AG09319 (cell line): ENCODE measurements at places on chromosomes 16 and 17.
A peak's percentile ranks its signal among the peaks of the same experiment; 100 is the strongest.

GRCh38 chr17:66859353-66859752, 24.4 kb downstream of the CACNG5 start:
- DNase-seq, result no peak

DNA sequence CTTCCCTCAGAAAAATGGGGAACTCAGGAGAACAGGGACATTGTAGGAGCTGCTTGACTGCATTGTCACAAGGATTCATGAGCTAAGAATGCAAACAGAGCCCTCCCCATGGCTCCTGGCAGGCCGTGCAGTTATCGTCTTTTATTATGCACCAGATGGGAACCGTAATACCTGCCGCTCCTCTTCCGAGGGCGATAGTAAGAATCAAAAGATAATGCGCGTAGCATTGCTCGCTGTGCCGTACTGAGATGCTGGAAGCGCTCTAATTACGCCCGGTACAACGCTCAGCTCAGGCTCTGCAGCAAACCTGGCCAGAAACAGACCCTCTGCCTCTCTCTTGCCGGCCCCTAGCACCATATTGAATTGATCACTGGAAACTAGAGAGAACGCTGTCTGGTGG, 87.1 kb upstream of the PLCG2 start:
- no peak for DNase-seq

DNA sequence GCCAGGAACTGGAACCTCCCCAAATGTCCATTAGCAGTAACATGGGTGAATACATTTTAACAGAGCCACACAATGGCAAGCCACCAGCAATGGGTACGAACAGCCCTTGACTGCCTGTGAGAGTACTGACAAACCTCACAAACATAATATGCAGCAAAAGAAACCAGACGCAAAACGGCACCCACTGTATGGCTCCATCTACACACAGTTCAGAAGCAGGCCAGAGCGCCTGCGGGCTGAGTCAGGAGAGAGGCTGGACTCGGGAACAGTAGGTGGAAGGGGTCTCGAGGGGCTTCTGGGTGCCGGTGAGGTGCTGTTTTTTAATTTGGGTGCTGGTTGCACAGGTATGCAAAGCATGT, 77.4 kb upstream of the TOB1 start:
- DNase-seq, result no peak

DNA sequence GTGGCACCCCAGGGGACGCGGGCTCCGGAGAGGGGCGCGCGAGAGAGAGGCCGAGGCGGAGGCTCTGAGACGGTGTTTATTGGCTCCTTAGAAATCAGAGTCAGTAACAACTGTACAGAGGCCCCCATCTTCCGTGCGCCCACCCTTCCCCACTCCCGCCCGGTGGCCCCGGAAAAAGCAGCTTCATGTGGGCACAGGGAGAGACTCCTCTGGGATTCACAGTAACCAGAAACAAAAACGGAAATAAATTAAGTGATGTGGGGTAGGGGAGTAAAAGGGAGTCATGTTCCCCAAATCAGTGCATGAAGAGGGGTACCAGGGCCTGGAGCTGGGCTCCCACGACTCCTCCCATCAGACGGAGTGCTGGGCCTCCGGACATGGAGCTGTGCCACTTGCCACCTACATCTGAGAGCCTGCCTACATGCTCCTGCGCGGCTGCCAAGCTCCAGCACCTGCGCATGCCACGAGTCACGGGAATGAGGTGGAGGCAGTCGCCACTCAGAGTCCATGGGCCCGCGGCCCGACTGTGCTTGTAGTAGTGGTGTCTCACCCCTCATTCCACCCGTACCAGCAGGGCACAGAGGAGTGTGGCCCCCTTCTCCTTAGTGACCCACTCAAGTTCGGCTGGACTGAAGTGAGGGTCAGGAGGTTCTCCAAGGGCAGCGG, 543 bp upstream of the GPS2 start:
- no peak for DNase-seq

GRCh38 chr16:825341-826061, 25.0 kb upstream of the GNG13 start:
- no peak for DNase-seq

GRCh38 chr16:56607109-56607618, 1.2 kb upstream of the MT2A start:
- peak; percentile 90 for DNase-seq

- DNase-seq, result no peak
Measured at GRCh38 chr16:84196727-84197394, 5.9 kb downstream of the ADAD2 start.

GRCh38 chr17:43226393-43226792, 2.0 kb downstream of the CCDC200 start:
- DNase-seq, result no peak

- no peak for DNase-seq
Measured at GRCh38 chr16:68743664-68744063, 6.6 kb downstream of the CDH1 start.

DNA sequence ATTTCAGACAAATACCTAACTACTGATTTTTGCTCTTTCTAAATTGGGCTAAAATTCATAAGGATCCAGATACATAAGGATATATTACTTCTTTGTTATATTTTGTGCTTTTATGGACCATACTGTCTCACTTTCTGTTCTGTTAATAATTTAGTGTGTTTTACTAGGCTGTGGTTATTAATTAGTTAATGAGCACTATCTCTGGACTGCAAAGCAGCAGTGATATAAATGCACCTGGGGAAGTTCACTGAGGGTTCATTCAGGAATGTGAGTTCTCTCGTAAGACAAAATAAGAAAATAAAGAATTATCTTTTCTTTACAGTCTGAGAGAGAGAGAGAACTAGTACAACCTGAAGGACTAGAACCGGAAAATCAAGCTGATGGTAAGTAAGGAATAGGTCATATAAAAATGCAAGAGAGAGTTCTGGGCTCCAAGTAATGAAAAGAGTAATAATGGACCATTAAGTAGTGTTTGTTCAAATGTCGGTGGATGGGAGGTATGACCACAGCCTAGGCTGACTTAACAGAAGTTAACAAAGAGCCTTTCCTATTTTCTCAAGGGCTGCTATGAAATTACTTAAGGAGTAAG, 55.6 kb downstream of the IKZF3 start:
- DNase-seq, result no peak

- no peak for DNase-seq
Measured at GRCh38 chr17:27352448-27353032, 58.6 kb downstream of the WSB1 start.

DNA sequence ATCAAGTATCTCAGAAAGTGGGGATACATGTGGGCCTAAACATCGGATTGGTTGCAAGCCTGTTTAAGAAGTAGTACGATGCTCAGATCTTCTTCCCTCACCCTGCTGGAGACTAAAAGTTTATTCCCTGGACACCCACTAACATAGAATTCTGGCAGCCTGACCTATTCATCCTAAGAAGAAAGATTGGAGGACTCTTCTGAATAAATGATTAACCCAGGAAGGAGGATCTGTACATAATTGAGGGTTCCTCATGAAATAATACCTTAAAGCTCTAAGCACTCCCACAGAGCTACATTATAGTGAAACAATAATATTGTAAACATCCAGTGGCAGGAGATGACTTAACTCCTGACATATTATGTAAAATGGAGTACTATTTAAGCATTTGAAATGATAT, 111.7 kb downstream of the NLK start:
- no peak for DNase-seq

DNA sequence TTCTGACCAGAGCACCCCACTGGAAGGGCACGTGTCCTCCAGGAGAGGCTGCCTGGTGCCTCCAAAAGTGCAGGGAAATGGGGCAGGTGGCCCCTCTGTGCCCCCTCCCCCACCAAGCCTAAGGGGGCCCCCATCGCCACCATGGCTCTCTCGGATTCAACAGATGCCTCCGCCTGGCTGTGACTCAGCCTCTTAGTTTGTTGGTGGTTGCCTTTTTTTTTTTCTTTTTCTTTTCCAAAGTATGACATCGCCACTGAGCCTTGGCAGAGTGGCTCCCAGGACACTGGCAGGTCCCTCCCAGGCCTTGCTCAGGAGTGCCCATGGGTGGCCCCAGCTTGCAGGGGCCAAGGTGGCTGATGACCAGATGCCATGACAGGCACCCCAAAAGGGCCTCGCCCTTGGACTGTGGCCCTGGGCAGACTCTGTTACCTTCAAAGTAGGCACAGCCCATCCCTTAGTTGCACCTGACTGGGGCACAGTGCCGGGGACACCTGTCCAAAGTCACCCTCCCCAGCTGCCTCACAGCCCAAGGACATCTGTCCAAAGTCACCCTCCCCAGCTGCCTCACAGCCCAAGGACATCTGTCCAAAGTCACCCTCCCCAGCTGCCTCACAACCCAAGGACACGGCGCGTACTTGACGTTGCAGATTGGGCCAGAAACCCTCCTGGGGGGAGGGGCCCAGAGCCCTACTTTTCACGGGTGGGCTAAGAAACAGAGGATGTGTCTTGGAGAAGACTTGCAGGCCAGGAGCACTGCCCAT, 29.6 kb downstream of the NPTX1 start:
- no peak for DNase-seq

GRCh38 chr17:82750241-82750908, 1.5 kb upstream of the TBCD start:
- DNase-seq, result no peak

- no peak for DNase-seq
Measured at GRCh38 chr17:4648741-4649140, 7.3 kb upstream of the ALOX15 start.

DNA sequence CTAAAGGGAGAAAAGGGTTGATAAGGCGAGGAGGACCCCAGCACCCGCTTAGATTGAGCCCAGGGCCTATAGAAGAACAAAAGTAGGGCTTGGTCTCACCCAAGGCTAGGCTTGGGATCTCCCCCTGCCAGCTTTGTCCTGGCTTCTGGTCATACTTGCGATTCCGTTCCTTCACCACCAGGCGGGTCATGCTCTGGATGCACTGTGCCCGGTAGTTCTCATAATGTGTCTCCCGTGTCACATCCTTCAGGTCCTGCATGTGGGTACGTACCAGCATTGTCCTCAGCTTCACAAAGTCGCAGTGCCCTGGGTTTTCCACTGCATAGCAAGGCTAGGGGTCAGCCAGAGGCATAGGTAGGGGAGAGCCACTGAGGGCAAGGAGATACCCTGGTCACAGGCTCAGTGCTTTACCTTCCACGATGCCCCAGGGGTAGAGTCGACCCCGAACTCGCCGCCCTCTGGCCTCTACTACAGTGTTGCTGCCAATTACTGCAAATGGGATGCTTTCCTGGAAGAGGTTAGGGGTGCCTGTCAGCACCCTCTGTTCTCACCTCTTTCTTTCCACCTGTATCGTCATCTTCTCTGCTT, 6.5 kb upstream of the MTMR4 start:
- no peak for DNase-seq

DNA sequence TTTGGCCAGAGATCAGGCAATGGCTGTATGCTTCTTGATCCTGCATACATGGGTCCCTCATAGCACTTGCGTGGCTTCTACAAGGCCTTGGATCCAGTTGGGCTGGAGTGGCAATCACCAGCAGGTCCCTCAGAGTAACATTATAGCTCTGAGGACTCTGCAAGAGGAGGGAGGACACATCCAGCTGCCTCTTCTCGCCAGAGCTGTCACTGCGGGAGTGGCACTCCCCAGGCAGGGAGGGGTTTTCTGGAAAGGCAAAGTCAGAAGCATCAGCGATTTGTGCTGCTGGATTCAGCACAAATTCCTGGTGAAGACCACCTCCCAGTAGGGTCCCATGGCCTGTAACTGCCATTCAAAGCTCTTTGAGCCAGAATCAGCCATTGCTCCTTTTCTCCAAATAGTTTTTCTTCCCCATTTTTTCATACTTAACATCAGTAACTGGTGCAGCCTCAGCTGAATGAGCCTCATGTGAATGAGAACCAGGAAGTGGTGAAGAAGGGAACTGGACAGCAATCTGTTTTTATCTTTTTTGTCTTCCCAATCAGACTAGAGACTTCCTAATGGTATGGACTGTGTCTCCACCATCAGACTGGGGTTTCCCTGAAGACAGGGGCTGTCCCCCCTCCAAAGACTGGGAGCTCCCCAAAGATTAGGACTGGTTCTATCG, 40.6 kb upstream of the HOXB13 start:
- no peak for DNase-seq

DNA sequence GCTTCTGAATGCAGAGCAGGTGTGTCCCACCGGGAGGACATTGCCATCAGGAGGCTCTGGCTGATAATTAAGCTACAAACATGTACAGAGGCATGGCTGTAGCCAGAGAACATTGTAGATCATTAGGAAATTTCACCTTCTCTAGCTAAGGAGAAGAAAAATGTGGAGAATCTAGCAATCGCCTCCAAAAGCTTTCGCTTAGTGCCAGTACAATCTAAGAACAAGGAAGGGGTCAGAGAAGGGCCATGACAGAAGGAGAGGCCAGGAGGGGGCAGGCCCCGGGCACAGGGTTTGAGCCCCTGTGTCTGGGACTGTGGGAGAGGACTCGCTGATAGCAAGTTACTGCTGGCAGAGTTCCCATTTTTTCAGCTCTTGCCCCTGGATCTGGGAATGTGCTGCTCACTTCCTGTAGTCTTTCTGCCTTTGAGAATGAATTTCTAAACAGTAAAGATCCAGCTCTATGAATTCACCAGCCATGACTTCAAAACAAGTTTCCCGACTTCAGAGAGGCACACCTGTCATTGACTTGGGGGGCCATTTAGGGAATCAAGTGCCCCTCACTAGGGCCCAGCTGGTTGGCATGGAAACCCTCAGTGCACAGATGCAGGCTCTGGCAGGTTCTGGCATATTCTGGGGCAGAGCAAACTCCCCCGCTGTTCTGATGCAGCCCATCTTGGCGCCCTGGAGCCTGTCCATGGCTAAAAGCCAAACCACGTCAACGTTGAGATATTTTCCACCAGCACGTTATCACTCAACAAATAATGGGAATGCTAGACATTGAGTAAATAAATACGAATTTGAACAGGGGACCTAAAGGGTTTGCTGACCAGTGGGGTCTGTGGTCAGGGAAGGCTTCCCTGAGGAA, 59.5 kb upstream of the CACNG4 start:
- no peak for DNase-seq

DNA sequence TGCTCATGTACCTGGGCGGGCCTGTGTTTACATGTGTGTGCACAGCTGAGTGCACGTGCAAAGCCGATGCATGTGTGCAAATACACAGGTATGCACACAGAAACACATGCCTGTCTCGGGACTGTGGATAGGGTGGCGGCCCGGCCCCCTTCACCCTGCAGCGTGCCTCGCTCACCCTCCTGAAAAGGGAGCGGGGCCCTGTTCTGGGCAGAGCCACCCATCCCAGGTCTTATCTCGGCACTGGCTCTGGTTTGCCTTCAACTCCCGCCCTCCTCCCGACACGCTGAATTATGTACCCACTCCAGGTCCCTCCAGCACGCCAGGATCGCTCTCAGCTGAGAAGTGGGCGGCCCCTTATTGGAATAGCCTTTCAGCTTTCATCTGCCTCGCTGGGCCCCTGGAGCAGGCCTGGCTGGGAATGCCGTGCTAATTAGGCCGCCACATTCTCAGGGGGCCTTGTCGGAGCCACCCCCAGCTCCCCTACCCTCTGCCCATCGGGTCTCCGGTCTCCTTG, 77.8 kb downstream of the RTN4RL1 start:
- DNase-seq, result no peak

DNA sequence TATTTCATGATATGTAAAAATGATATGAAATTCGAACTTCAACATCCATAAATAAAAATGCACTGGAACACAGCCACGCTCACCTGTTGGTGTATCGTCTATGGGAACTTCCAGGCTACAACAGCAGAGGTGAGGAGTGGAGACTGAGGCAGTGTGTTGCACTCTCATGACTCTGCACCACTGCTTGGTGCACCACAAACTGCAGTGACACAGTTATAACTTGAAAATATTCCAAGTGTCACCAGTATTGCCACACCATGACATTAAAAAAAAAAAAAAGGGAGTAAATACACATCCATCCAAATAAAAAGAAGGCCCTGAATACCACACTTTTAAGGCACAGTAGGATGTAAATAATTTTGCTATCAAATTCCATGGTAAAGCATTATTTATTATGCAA, 34.4 kb downstream of the GNA13 start:
- no peak for DNase-seq

- peak; percentile 31 for DNase-seq
Measured at GRCh38 chr17:59853168-59853918, 39.4 kb downstream of the TUBD1 start.
